ENCODE measurements at places on chromosomes 3 and 15. TPM values are rescaled to one million over a fixed set of nuclear protein-coding genes. Genes with fewer than 3 reads are reported as not detected.

NRROS gene
- not detected for total RNA-seq

MASP1 gene
- total RNA-seq, result 0.06 TPM

YEATS2 gene
- 12.1 TPM for total RNA-seq

POPDC2 gene
- 0.44 TPM for total RNA-seq

SH3GL3 gene
- total RNA-seq, result 0.68 TPM

ECE2 gene
- total RNA-seq, result not detected

FBXO40 gene
- not detected for total RNA-seq
